ENCODE measurements at places on chromosomes 16 and 17. TPM values are rescaled to one million over a fixed set of nuclear protein-coding genes. Genes with fewer than 3 reads are reported as not detected.

The FBXW10 gene
- not detected for total RNA-seq

The CHST6 gene
- total RNA-seq, result 0.05 TPM

DNA sequence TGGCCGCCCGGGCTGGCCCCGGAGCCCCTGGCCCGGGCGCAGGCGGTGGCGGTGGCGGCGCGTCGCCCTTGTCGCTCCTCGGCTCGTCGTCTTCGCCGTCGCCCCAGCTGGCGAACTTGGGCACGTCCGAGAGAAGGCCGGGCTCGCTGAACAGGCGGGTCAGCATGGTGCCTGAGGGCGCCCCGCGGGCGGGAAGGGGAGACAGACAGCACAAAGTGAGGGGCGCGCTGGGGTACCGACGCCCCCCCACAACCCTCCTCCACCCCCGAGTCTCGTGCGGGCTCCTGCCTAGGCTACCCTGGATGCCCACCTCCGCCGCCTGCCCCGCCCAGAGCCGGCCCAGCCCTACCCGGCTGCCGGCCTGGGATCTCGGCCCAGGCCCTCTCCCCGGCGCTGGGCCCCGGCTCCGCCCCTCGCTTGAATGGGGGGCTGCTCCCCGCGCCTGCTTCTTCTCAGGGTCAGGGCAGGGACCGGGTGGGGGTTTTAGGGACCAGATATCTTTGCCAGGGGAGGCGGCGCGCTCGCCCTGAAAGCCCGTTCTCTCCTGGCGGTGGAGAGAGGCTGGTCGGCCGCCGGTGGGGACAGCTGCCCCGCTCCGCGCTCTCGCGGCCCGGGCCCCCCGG, 1.2 kb downstream of the NEUROD2 start:
- no peak overlapping the region for H3K27ac ChIP-seq
- no peaks in the 10 kb centered on the region for H3K4me1 ChIP-seq
- H3K27me3 ChIP-seq, result peaks cover 14% of the 10 kb centered on the region
- no peak for DNase-seq

DNA sequence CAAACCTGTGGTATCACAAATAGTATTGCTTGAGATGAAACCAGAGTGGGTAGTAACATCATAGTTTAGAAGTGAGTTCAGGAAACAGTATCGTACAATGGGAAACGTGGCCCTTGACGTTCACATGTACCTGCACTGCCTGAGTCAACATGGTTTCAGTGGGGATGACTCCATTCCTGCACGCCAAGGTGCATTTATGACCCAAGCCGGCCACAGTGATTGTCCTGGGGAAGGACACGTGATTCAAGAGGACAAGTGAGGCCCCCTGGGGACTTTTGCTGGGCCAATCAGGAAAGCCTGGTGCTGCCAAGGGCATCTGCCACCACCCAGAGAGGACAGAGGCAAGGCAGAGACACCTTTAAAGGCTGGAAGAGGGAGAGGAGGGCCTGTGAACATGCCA, 119.2 kb downstream of the AXIN2 start:
- H3K4me3 ChIP-seq, result no peak overlapping the region
- H3K27ac ChIP-seq, result no peak overlapping the region
- no peaks in the 10 kb centered on the region for H3K27me3 ChIP-seq
- H3K36me3 ChIP-seq, result no peaks in the 10 kb centered on the region
- no peaks in the 10 kb centered on the region for H3K4me1 ChIP-seq

GRCh38 chr17:29650396-29650795, 27.7 kb upstream of the CORO6 start:
- no peaks in the 10 kb centered on the region for H3K4me1 ChIP-seq
- no peaks in the 10 kb centered on the region for H3K36me3 ChIP-seq
- H3K27me3 ChIP-seq, result no peaks in the 10 kb centered on the region
- H3K4me3 ChIP-seq, result no peak overlapping the region
- DNase-seq, result no peak
- no peak overlapping the region for H3K27ac ChIP-seq

DNA sequence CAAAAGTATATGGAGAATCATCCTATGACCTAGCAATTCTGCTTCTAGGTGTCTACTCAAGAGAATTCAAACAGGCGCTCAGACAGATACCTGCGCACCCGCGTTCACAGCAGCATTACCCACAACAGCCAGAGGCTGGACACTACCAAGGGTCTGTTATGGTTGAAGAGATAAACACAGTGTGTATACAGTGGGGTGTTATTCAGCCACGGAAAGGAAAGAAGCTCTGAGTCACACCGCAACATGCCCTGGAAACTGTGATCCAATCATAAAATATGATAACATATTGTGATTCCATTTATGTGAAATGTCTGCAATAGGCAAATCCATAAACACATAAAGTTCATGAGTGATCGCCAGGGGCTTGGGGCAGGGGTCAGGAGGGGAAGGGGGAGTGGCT, 18.0 kb upstream of the JPH3 start:
- H3K27ac ChIP-seq, result no peak overlapping the region
- no peaks in the 10 kb centered on the region for H3K27me3 ChIP-seq
- H3K4me3 ChIP-seq, result no peak overlapping the region
- peaks cover 14% of the 10 kb centered on the region for H3K4me1 ChIP-seq
- no peaks in the 10 kb centered on the region for H3K36me3 ChIP-seq
- no peak for DNase-seq

DNA sequence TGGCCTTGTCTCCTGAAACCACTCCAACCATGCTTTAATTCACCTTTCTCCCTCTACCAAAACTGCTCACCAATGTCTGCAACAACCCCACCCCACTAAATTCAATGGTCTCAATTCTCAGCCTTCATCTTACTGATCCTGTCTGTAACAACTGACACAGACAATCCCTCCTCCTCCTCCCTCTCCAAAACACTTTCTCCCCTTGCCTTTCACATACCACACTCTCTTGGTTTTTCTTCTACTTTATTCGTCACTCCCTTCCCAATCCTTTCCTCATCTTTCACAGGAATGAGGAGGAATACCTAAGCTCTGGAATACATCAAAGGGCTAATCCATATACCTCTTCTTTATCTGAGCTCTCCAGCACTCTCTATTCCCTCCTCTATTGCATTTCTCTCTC, 65.4 kb downstream of the STH start:
- H3K4me3 ChIP-seq, result no peak overlapping the region
- no peaks in the 10 kb centered on the region for H3K27me3 ChIP-seq
- no peak for DNase-seq
- no peak overlapping the region for H3K27ac ChIP-seq

All from Panc1 (cell line).